ENCODE measurements at places on chromosomes 2 and 18.

GRCh38 chr2:98387478-98387877 lies 41.2 kb downstream of the CNGA3 start:
- no peak for DNase-seq

GRCh38 chr18:31102025-31102684 lies at the start of gene DSC2:
TSS of gene DSC2 (minus strand) at chr18:31102421. CDS start at chr18:31101971, 450 bp downstream.
- no peak for DNase-seq

- no peak for DNase-seq
These were observed 206.2 kb downstream of the NCKAP5 start for GRCh38 chr2:133362061-133362476.

DNA sequence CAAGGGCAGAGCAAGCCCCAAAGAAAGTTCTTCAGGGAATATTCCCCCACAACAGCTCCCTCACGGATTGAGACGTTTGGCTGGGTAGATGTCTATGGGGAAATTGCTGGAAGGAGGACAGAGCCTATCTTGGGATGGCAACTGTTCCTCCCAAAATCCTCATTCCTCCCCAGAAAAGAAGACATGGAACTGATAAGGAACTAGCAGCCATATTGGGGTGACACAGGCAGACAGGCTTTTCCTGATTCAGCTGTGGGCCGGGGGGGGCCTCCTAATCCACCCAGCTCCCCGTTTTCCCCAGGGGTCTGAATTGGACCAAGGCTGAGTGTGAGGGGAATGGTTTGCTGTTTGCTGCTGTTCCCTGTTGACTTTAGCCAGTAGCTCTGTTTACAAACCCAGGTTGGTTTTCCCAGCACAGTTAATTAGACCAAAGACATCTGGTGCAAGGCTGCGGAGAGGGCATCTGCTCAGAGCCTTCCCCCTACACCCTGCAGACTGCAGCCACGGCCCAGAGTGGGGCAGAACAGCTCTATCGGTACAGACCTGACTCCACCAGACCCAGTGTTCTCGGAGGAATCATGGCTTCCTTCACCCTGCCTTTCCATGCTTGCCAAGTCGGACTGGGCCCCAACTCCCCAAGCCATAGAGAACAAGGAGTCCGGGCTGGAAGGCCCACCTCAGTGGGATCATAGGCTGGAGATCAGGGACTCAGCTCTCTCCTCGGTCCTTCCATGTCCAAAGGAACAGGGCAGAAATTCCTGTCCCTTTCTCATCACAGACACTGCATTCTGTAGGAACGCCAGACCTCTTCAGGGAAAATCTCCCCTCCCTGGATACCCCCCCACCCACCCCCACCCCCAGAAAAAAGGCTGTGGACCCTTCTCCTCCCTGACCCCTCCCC lies 1.7 kb upstream of the PKDCC start:
- peak; percentile 15 for DNase-seq

DNA sequence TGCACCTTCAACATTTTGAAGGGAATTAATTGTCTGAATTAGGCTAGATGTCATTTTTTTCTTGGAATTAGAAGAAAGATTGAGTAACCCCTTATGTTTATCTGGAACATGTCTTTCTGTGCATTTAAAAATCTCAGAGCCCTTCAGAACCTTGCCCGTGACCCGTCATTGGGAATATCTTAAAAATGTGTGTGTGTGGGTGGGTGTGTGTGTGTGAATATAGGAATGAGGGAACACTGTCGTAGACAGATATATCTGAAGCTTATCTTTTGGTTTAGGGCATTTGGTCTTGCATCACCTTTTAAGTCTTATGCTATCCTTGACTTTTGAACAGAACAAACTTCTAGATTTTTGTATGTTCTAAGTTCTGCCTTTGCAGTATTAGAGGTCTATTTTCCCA lies 13.5 kb upstream of the IL1RL1 start:
- DNase-seq: no peak

- no peak for DNase-seq
These were observed 2.7 kb downstream of the BMPR2 start for GRCh38 chr2:202378662-202379358.

GRCh38 chr2:217669831-217670230 lies 333.0 kb downstream of the TNS1 start:
- DNase-seq: no peak

DNA sequence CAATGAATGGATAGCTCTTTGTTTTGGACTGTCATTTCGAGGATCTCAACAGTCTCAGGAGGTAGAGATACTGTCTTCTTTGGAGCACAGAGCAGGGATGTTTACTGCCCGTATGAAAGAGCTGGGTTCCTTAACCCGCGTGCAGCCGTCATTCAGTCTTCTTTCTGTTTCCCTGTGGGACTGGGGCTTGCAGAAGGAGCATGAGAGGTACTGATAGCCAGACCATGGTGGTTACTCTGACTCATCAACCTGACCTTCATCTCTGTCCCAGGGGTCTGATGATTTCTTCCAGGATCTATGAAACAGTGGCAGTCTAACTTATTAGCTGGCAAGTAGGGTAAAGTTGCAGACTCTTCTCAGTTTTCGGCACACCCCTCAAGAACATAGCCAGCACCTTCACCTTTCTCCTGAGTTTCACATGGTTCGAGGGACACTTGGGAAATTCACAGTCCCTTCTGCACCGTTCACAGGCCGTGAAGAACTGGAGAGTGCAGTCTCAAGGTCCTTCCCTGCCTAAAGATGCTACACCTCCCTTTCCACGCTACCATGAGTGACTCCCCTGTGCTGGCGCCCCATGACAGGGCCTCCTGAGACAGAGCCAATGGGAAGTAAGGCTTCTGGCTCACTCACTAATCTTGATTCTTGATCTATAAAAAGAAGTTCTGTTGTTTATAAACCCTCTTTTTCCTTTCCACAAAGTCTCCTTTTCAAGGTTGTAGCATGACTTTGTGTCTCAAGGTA lies 226.2 kb downstream of the MC4R start:
- DNase-seq: no peak

- DNase-seq: no peak
These were observed 5.0 kb upstream of the APCDD1 start for GRCh38 chr18:10449396-10449795.

GRCh38 chr2:96703021-96703751 lies 36.7 kb downstream of the LMAN2L start:
- DNase-seq: no peak

GRCh38 chr2:32904751-32905150 lies 42.0 kb upstream of the LTBP1 start:
- no peak for DNase-seq

- DNase-seq: no peak
These were observed 100.6 kb upstream of the APCDD1 start for GRCh38 chr18:10353791-10354190.

Data from NCI-H446 (cell line).